Effector CD8-positive, alpha-beta T cell (primary cell): ENCODE measurements at places on chromosomes 4 and X.

GRCh38 chr4:53994382-53995102, 69.9 kb downstream of the CHIC2 start:
- DNase-seq, result no peak

DNA sequence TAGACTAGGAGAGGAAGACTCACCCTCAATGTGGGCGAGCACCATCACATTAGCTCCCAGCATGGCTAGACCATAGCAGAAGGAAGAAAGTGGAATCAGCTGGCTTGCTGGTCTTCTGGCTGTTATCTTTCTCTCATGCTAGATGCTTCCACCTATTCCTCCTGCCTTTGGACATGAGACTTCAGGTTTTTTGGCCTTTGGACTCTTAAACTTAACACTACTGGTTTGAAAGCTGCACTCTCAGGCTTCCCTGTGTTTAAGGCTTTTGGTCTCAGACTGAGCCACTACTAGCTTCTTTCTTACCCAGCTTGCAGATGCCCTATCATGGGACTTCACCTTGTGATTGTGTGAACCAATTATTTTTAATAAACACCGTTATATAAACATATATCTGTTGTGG, 39.0 kb upstream of the UGT2B4 start:
- no peak for DNase-seq

- no peak for DNase-seq
Observed at GRCh38 chr4:138952411-138952810, 63.2 kb upstream of the NOCT start.

DNA sequence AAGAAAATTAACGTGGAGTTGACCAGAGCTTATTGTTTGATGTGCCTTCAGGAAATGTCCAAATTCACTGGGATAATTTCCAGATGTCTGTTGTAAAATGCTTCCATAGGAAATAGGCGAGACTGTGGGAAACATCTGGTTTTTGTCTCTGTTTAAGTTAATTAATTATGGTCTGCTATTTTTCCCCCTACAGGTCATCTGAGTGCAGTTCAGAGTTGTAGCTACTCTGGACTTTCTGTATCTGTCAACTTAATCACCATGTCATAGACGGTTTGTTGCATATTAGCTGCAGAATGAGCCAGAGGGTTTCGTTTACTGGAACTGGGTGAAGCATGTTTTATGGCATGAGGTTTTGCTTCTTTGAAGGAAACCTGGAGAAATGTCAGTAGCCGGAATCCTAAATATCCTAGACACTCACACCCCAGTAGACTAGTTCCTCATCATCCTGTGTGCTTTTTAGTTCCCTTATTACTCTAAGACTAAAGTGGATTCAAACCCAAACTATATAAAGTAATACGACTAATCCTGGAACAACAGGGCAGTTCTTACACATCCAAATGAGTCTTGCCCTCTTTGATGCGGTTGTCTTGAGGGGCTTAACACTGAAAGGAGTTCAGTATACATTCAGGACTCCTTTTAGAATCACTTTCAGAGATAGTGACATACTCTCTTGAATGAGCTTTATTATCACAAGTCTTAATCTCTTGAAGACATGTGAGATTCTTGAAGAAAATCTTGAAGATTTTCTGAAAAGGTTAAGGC, 62.5 kb downstream of the PPEF1 start:
- DNase-seq, result no peak

DNA sequence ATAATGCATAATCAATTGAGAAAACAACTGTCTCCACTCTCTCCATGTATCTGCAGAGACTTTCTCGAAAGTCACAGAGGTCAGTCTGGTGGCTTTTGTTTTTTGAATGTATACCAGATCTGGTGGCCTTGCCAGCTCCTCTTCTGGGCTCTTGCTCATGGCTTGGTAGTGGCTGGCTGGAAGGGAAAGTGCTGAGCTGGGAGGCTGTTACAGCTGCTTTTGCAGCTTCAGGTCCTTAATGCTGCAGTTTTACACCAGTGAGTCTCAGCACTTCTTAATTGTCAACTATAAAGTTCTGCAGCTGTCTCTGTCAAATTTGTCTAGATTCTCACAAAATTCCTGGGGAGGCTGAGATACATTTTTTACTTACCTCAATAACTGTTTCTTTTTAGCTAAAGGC, 390.0 kb downstream of the GRXCR1 start:
- DNase-seq, result no peak

- DNase-seq, result no peak
Observed at GRCh38 chrX:124328765-124329164, 3.7 kb upstream of the TEX13D start.

GRCh38 chr4:187380181-187380581, 615.4 kb upstream of the ZFP42 start:
- no peak for DNase-seq
